ENCODE measurements at places on chromosomes 2 and 18.

- DNase-seq: no peak
Observed at GRCh38 chr2:238855891-238856580, 8.2 kb downstream of the TWIST2 start.

- DNase-seq: no peak
Observed at GRCh38 chr18:79260023-79260422, 135.7 kb upstream of the NFATC1 start.

DNA sequence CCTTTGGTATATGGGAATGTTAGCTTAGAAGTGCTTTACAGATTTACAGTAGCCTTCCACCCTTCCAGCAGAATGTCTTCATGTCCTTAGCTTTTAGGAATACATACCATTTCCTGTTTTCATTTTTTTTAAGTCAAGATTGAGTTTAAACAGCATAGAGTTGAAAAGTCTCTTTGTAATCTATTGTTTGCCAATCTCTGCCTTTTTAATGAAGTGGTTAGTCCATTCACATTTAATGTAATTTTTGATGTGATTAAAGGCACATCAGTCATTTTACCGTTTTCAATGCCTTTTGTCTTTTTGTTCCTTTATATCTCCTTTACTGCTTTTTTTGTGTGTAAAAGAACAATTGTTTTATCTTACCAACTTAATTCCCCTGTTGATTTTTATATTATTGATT, 233.4 kb upstream of the SMIM21 start:
- DNase-seq: no peak

DNA sequence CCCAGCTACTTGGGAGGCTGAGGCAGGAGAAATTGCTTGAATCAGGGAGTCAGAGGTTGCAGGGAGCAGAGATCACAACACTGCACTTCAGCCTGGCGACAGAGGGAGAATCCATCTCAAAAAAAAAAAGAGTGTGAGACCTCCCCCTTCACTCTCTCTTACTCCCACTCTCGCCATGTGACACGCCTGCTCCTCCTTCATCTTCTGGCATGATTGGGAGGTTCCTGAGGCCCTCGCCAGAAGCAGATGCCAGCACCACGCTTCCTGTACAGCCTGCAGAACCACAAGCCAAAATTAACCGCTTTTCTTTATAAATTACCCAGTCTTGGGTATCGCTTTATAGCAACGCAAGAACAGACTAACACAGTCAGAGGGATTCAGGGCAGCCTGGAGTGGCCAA, 66.3 kb upstream of the CREB1 start:
- DNase-seq: no peak

DNA sequence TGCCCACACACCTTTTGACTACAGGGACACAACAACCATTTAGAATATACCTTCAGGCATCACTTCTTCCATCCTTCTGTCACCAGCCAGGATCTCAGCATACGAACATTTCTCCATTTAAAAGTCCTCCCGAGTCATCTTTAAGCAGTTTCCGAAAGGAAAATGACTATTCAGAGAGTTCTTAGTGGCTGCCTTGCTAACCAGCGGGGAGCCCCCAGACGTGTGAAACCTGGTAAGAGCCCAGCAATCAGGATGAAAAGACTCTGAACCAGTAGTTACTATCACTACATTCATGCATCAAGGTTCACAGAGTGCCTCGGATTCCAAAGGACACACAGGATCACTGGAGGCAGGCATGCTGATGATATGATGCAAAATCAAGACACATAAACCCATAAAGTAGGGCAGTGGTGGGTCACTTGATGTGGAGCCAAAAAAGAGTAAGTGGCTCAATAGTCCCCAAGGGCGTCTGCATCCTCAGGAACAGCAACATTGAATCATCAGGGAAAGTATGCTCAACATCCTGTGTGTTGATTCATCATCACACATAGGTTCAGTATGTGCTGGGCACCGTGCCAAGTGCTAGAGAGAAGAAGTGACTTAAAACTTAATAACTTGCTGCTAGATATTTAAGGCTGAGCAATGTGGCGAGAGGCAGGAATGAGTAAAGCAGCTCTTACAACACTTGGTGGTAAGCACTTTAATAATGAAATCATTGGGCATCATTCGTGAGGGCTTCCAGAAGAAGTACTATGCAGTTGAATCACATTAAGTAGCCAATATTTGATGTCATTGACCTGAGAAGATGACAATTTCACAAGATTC, 4.4 kb downstream of the CCL20 start:
- DNase-seq: no peak

DNA sequence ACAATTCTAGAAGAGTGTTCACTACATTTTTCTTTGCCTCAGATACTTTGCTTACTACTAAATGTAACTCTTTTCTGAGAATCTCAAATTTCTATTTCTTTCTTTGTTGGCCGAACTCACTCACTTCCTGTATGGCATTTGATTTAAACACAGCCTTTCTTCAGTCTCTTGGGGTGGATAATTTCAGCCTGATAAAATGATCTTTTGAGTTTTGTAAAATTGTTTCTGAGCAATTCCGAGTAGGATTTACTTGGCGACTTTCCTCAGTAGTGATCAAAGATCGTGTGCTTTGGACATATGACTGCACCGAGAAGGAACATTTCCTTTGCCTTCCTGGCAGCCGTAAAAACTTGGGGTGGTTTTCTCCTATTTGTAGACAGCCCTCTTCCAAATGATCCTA, 127.4 kb downstream of the DCDC2C start:
- no peak for DNase-seq

Measured in iPS DF 6.9 (cell line).